SK-N-DZ (cell line): ENCODE measurements at places on chromosomes 4 and X.

- DNase-seq, result no peak
These were observed 51.6 kb downstream of the RTL5 start for GRCh38 chrX:72080150-72080549.

DNA sequence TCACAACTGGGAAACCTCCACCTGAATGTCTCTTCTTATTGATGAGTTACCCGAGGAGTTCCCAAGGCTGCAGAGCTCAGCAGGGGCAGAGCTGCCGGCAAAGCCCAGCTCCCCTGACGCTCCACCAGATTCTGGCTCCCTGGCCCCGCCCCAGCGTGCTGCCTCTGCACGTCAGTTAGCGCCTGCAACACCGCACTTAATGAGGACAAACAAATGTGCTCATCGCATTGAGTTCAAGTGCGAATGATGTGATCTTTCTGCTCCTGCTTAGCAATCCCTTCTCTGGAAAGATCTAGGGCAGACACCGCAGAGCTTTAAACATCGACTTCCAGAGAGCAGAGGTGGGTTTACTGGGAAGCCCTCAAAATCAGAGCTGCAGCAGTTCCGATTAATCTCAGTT is 55.5 kb upstream of the FBXW7 start:
- peak; percentile 7 for DNase-seq

- DNase-seq, result no peak
These were observed 34.0 kb upstream of the PPARGC1A start for GRCh38 chr4:23923840-23924239.

- peak; percentile 28 for DNase-seq
These were observed 1.1 kb downstream of the SLC9B2 start for GRCh38 chr4:103075435-103075893.

DNA sequence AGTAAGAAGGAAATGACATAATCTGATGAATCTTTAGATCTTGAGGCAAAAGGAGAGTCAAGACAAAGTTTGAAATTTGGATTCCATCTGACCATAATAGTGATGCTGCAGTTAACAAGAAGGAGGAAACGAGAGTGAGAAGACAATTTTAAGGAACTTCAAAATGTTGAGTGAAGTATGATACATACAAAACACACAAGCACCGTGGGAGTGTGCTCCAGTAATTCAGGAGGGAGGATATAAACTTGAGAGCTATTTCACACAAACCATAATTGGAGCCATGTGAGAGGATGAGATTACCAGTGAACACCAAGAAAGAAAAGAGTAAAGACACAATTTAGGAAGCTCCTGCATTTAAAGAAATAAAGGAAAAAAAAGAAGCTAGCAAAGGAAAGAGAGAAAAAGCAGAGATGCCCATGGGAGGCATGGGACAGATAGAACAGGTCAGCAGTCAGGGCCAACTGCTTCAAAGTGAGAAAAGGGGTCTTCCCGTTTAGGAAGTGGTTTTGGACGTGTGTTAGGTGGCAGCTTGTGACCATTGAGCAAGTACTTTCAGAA is 150.7 kb upstream of the SLC7A11 start:
- no peak for DNase-seq

DNA sequence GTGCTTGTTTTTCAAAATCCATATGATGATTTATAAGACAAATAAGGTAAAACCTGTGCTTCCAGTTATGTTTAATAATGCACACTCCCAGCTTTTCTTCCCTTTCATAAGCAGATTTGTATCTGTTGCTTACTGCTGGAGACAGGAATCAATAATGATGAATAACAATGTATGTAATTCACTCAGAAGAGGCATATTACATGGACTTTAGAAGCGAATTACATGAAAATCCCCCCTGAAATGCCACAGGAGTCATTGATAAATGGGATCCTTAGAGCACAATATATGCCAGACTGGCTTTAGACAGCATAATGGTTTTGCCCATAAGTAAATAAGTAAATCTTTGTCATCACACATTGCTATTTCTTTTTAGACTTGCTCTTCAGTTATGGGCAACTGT is 892.3 kb downstream of the CCSER1 start:
- DNase-seq, result no peak

- DNase-seq, result no peak
These were observed 156.1 kb upstream of the LNX1 start for GRCh38 chr4:53747401-53747800.

GRCh38 chr4:51885363-51885762 is 42.4 kb downstream of the DCUN1D4 start:
- DNase-seq, result peak; percentile 9

- DNase-seq, result no peak
These were observed 152.8 kb upstream of the DIPK2B start for GRCh38 chrX:45353456-45353855.

DNA sequence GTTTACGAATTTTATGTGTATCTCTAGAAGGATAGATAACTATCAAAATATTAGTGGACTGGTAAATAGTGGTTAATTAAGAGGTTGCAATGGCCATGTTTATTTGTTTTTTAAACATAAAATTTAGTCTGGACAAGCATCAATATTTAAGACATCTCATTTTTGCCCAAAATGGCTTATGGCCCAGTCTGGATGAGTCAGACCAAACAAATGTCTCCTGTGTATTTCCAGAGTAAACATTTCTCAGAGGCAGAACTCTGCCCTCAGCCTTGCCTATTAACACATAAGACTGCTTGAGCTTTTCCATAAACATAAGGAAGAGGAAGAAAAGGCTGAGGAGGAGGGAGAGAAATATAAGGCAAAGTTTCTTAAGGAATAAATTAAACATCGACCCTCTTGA is 277.1 kb upstream of the DIAPH2 start:
- no peak for DNase-seq

- no peak for DNase-seq
These were observed 239.5 kb downstream of the KCNIP4 start for GRCh38 chr4:21709031-21709430.

DNA sequence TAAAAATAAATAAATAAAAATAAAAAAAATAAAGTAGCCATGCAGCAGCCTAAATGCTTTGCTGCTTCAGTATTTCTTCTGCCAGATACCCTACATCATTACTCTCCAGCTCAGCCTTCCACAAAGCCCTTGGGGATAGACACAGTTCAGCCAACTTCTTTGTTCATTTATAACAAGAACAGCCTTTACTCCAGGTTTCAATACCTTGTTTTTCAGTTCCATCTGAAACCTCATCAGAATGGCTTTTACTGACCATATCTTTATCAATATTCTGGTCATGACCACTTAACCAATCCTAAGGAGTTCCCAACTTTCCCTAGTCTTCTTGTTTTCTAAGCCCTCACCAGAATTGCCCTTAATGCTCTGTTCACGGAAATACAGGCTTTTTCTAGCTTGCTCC is 128.3 kb upstream of the MED14 start:
- no peak for DNase-seq

- DNase-seq, result no peak
These were observed 136.8 kb downstream of the TET2 start for GRCh38 chr4:105283501-105283900.

GRCh38 chr4:53432528-53433424 is 55.3 kb downstream of the FIP1L1 start:
- no peak for DNase-seq

DNA sequence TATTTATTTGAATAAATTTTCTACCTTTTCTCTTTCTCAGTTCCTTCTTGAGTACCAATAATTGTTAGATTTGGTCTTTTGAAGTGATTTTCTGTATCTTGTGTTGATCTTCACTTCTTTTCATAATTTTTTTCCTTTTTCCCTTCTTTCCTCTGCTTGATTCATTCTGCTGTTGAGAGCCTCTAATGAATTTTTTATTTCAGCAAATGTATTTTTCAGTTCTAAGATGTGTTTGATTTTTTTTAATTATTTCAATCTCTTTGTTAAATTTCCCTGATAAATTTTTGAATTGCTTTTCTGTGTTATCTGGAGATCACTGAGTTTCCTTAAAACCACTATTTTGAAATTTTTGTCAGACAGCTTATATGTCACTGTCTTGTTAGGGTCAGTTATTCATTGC is 155.4 kb upstream of the IL15 start:
- DNase-seq, result no peak

- no peak for DNase-seq
These were observed 216.9 kb downstream of the PTTG2 start for GRCh38 chr4:38177035-38177546.

DNA sequence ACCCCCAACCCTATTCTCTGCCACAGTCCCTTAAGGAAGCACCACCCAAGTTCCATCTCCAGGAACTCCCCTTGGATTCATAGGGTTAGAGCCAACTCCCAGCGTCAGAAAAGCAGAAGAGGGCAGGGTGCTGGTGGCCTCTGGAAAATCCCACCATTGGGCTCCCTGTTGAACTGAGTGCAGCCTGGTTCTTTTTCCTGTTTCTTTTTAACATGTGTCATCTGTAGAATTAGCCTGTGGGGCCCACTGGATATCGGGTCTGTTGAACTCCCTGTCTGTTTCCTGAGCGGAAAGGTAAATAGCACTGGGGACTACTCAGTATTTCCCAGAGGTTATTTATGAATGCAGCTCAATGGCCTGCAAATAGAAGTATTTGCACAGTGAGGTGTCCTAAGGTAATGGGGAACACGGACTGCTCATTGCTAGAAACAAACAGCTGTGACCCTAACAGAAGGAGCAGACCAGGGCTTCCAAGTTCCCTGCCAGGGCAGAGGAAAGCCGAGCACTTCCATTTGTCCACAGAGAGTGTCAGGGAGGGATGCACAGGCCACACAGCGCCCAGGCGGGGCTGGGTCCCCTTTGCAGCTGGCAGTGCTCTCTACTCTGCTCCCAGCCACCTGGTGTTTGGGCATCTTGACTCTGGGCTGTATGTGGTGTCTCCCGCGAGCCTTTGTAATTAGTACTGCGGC is 102.6 kb downstream of the FHDC1 start:
- no peak for DNase-seq

DNA sequence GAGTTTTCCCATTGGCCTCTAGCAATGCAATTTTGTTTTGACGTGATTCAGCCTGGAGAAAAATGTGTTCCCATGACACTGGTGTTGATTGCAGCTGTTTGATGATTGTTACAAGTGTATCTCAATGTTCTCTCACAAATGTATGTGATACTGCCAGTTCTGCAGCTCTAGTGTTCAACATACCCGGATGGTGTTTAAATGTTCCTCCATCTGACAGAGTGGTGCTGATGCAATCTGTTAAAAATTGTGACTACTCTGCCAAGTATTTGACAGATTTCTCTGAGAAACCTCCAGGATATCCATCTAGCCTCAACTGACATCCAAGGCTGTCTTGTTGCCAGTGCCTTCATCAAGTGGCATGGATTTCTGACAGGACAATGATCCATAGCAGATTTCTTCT is 657.2 kb upstream of the DIAPH2 start:
- no peak for DNase-seq

GRCh38 chrX:129823115-129823514 is 20.6 kb downstream of the ZDHHC9 start:
- peak; percentile 11 for DNase-seq

DNA sequence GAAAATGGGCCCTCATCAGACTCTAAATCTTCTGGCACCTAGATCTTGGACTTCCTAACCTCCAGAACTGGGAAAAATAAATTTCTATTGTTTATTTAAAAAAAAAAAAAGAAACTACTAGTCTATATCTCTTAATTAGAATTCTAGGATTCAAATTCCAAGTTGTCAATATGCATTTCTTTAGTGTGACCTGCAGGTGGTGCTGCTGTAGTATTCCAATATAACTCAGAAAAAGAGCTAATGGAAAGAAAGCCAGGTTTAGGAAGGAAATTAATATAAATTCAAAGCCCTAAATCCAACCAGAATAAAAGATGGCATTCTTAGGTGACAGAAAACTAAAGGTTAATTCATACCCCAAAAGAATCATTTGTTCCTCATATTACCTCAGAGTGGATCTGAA is 80.0 kb upstream of the NALF2 start:
- DNase-seq, result no peak

GRCh38 chr4:8201321-8201781 is 2.3 kb downstream of the SH3TC1 start:
- no peak for DNase-seq

- DNase-seq, result no peak
These were observed 38.7 kb upstream of the JADE1 start for GRCh38 chr4:128770807-128771206.

- peak; percentile 13 for DNase-seq
These were observed 144.2 kb upstream of the PCDH18 start for GRCh38 chr4:137676357-137676998.

- DNase-seq, result no peak
These were observed 29.9 kb upstream of the STS start for GRCh38 chrX:7117587-7117986.

DNA sequence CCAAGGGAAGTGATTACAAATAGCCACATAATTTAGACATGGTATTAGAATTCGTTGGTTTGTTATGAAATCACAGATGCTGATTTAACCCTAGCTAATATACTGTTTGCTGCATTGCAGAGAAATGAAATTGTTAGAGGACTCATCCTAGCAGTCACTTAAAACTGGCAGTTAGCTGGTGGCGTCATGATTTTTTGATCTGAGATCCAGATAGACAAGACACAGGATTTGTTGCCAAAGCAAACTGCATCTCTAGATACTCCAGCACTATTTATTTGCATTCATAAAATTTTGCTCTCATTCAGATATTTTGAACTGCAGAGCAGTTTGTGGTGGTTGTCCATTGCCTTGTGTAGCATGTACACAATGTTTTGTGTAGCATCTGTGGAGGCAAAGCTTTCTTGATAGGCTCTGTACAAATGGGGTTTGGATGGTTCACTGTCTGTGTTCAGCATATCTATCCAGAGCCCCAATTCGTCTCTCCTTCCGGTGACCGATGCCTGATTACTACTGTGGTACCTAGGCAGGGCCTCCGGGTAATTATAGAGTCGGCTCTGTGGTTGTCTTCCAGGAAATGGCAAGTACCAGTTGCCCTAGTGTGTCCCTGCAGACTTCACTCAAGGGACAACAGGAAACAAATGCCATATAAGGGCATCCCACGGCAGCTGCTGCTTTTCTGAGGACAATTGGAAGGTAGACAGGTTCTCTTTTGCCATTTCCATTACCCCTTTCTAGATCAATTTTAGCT is 30.1 kb upstream of the SPARCL1 start:
- DNase-seq, result peak; percentile 80

DNA sequence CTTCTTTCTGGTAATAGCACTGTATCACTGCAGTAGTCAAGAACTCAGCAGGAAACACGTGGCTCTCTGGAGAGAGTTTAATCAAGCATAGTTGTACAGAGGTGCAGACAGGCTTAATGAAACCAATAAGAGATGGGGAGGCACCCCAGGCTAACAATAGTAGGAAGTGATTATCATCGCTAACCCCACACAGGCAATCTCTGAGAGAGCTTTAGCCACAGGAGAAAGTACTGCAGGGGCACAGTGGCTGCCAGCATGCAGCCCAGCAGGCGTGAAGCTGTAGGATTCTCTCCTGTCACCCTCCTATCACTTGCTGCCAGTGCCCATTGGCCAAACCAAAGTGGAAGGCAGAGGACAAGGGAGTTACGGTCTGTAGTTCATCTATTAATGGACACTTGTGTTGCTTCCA is 450.0 kb upstream of the RASGEF1B start:
- no peak for DNase-seq

DNA sequence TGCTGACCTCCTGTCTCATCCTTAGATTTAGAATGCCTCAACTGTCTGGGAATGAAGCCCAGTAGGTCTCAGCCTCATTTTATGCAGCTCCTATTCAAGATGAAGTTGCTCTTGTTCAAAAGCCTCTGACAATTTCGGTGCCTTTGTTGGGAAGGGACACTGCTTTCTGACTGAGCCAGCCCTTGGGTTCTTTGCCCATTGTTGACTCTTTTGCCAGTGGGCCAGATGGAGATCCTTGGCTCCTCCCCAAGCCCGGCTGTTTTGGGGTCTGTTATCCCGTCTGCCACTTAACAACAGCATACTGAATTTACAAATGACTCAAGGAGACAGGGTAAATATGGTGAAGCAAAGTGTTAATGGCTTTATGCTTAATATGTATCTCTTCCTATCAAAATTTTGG is 58.3 kb upstream of the PRKX start:
- no peak for DNase-seq

- no peak for DNase-seq
These were observed 37.5 kb downstream of the ARHGAP10 start for GRCh38 chr4:147769386-147769785.
